Mesenteric fat pad (tissue), 1 donor: ENCODE measurements at places on chromosomes 6 and 20. TPM values are rescaled to one million over a fixed set of nuclear protein-coding genes. Genes with fewer than 3 reads are reported as not detected.

Gene NAPB
- 8.4 TPM for total RNA-seq

Gene BPIFB2
- not detected for total RNA-seq

Gene EYS
- 0.48 TPM for total RNA-seq

Gene KHDC1
- total RNA-seq = 0.35 TPM

Gene MCUR1
- total RNA-seq = 28.8 TPM

Gene SYNE1
- total RNA-seq = 84.2 TPM

Gene PRRT1
- 1.0 TPM for total RNA-seq

Gene RFX6
- total RNA-seq = not detected

Gene ASIP
- total RNA-seq = not detected

Gene MAPK13
- 12.2 TPM for total RNA-seq

Gene VWA7
- 0.77 TPM for total RNA-seq

DNA sequence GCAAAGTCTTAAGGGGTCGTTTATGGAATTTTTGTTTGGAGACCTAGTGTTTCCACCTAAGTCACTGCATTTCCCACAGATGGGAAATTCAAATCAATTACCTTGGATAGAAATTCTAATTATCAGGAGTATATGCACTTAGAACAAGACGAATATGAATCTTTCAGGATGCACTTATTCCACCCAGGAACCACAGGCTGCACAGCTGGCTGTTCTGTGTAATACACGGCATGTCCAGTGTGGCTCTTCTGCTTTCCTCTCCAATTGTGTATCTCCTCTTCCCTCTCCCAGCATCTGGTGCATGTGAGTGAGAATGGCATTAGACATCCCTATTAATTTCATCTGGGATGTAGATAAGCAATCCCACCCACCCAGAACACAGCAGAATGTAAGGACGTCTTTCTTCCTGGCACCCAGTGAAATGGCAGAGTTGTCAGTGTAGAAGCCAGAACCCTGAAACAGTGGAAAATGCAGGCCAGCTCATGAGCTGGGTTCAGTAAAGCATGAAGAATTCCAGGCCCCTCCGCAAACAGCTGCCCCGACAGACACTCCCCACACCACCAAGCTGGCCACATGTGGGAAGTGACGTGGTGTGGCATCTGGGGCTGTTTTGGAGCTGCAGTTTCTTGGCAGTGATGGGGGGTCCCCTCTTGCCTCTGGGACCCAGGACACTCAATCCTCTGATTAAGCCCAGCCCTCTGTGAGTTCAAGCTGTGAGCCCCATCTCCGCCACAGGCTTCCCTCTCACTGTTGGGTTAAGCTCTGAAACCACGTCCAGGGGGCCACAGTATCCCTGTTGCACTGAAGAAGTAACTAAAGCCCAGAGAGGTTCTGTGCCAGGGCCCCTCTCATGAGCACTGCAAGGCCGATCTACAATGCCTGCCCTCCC is 180.1 kb upstream of the CST7 start:
- DNase-seq = peak; percentile 62

DNA sequence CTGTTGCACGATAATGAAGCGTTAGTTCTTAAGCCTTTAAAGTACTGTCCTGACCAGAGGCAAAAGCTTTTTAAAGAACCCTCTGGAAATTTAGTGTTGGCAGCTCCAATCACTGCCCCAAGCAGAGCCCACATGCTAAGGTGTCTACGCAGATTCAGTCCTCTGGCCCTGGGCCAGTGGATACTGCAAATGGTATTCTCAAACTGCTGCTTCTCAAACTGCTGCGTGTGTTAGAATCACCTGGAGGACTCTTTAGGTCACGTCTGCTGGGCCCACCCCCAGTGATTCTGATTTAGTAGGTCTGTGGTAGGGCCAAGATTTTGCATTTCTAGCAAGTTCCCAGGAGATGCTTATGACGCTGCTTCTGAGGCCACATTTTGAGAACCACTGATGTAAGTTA is 96.0 kb upstream of the CCDC28A start:
- DNase-seq = no peak

GRCh38 chr20:58286729-58287128 is 22.8 kb upstream of the RAB22A start:
- no peak for DNase-seq

DNA sequence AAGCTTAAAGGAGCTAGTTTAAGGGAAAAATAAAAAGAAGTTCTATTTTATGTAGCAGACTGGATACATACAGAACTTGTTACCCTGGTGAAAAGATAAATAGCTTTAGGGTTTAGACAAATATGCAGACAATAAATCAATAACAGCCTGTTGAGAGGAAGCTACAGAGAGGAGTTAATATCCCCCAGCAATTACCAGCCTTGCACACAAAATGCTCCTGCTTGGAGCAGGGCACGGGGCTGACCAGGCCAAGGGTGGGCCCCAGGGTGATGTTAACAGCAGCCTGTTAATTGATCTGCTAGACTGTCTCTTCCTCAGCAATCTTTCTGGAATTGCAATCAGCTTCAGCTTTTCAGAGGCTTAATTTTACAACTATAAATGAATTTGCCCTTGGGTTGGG is 125.1 kb upstream of the SOX4 start:
- no peak for DNase-seq

DNA sequence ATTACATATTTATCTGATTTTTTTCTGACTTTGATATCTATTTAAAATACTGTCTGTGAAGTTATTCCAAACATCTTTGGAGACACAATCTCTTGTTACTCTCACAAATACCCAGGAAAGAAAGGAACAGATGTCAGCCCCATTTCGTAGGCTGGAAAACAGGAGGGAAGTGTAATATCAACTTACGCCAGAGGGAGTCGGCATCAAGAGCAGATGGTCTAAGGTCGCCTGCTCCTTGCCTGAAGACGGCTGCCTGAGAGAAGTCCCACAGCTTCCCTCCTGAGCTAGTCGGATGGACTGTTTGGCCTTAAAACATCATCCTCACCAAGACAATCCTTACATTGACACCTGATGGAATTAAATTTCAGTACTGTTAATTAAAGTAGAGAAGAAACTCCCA is 13.4 kb downstream of the CST7 start:
- DNase-seq = no peak

DNA sequence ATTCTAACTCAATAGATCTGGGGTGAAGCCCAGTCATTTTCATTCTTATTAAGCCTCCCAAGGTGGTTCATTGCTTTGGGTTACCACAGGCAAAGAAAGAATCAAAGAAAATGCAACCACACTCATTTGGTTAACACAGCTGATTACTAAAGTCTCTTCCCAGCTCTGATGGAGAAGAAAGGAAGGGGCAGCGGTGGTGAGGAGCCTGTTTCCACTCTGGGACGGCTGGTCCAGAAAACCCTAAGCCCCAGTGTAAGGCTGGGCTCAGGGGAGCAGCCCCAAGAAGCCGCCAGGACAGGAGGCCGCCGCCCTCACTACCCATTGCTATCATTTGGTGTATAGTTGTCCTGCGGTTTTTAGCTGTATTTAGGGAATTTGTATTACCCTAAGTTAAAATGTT is 226.9 kb downstream of the CD83 start:
- DNase-seq = no peak

- peak; percentile 57 for DNase-seq
Observed at GRCh38 chr6:4961322-4962168, 42.3 kb downstream of the RPP40 start.

DNA sequence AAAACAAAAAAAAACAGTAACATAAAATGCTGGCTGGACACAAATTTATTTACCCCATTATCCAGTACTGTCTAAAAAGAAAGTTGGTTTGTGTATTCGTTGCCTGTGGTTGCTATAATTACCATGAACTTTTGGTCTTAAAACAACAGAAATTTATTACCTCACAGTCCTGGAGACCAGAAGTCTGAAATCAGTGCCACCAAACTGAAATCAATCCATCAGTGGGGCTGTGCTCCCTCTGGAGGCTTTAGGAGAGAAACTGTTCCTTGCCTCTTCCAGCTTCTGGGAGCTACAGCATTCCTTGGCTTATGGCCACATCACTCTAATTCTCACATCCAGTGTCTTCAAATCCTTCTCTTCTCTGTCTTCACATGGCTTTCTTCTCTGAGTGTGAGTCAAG is 79.4 kb downstream of the SNX5 start:
- DNase-seq = no peak

GRCh38 chr6:37323580-37323979 is 30.2 kb upstream of the RNF8 start:
- no peak for DNase-seq

GRCh38 chr6:10071631-10072220 is 343.1 kb downstream of the TFAP2A start:
- no peak for DNase-seq

DNA sequence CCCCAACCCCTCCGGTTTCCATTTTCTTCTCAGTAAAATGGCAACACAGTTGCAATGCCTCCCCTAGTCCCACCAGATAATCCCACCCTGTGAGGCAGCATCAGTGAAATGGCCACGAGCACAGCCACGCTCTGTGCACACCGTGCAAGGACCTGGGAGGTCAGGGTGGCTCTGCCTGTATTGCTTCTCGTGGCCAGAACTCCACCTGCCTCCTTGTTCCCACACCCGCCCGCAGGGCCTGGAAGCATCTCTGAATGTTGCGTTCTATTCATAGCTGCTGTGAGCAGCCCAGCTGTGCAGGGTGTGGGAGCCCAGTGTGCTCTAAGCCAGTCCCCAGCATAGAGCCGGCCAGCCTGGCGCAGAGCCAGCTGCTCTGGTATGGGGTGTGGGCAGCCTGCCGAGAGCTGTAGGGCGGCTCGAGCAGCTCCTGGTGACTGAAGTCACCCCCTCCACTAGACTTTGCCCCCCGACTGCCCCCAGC is 161.1 kb downstream of the DLL1 start:
- DNase-seq = peak; percentile 84

DNA sequence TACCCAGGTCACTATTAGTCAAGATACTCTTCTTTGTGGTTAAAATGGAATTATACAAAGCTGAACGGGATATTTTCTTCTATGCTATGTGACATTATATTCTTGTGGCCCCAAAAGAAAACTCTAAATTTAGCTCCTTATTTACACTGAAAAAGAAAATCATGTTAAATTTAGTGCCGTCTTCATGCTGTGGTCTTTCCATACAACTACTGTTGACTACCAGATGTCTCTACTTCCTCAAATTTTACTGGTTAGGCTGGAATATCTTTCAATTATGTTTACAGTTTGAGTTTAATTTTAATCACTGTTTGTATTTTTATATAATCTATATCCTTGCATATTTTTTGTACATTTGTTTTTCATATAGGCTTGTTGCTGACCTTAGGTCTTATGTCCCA is 95.6 kb upstream of the FOXO3 start:
- DNase-seq = no peak

- no peak for DNase-seq
Observed at GRCh38 chr6:41023114-41023513, 15.9 kb downstream of the UNC5CL start.

DNA sequence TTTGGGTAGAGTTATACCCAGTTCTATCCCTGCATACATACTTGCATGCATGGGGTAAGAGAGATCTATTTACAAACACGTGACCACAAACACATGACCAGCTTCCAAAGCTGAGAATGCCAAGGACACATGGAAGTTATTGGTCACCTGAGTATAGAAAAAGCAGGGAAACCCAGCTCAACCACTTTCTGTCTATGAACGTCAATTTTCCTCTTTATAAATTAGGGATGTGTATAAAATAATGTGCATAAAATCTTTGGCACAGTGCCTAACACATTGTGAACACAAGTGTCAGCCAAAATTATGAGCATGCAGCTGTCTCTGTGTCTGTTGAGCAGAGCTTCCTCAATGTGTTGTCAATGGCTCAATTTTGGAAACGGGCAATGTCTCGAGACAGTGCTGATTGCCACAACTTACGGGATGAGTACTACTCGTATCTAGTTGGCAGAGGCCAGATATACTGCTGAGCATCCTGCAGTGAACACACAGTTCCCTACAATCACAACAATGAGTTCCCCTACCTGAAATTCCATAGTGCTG is 44.9 kb downstream of the TPD52L1 start:
- DNase-seq = no peak

GRCh38 chr6:32147401-32148132 is 4.2 kb downstream of the PRRT1 start:
- no peak for DNase-seq

DNA sequence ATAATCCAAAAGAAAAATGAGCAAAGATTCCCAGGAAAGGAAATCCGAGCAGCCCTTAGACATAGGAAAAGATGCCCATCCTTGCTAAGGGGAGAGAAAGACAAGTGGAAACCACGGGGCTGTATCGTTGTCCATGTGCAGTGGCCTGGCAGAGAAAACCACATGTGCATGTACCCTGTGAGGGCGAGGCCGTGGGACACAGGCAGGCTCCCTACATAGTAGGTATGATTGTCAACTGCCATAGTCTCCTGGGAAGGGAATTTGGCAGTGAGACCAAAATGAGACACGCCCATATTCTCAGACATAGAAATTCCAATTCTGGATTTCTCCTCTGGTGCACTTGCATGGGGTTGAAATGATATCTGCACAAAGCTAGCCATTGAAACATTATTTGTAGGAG is 169.7 kb upstream of the SALL4 start:
- DNase-seq = peak; percentile 9

DNA sequence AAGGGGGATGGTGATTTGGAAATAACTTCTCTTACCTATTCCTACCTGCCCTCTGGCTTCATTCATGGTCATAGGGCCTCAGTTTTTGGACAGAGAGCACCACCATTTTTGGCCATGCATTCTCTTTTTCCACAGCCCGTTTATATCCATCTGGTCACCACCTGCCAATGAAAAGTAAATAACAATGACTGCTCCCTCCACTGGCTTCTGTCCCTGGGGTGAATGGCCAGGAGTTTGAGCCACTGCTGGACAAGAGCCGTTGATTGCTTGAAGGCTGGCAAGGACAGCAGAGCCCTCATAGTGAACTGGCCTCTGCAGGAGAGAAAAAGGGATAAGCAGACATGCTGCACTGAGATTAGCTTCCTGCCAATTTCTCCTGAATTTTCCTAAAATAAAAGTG is 261.8 kb downstream of the ADGB start:
- DNase-seq = no peak

GRCh38 chr20:11296951-11297350 is 620.7 kb upstream of the BTBD3 start:
- no peak for DNase-seq

- no peak for DNase-seq
Observed at GRCh38 chr6:15296735-15297134, 50.9 kb downstream of the JARID2 start.

DNA sequence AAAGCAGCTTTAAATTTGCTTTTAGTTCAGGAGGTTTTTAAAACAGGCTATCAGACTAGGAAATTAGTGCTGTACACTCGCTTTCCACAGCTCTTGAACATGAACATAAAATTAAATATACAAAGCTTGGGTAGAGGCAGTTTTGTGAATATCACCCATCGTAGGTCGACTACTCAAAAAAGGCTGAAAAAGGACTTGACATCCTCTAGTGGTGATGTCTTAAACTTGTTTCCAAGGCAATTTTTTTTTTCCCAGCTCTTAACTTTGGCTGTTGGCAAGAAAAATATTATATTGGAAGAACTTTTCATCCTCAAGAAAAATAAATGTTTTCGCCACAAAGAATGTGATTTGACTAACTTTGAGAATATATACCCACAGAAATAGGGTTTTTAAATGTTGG is 2.9 kb downstream of the MAP7 start:
- DNase-seq = no peak
